AG09309 (cell line): ENCODE measurements at places on chromosomes 7 and 10.

DNA sequence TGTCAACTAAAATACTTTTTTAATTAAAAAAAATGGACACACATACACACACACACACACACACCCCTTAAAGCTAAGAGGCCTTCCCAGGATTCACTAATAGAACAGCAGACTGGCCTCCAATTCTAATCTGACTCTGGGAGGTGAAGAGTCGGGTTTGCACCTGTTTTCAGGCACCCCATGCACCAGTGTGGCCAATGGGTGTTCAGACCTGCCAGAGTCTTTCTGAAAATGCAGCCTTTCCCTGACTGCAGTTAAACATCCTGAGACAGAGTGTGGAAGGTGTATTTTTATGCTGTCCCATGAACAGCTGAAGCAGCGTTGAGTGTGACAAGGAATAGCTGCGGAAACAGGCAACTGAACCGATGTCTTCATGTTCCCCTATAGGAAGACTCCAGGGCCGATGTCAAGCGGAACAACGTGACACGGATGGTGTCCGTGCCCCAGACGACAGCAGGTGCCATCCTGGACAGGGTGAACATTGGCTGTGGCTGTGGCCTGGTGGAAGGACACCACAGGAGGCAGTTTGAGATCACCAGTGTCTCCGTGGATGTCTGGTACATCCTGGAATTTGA lies 74.6 kb upstream of the LYZL2 start:
- DNase-seq: no peak

DNA sequence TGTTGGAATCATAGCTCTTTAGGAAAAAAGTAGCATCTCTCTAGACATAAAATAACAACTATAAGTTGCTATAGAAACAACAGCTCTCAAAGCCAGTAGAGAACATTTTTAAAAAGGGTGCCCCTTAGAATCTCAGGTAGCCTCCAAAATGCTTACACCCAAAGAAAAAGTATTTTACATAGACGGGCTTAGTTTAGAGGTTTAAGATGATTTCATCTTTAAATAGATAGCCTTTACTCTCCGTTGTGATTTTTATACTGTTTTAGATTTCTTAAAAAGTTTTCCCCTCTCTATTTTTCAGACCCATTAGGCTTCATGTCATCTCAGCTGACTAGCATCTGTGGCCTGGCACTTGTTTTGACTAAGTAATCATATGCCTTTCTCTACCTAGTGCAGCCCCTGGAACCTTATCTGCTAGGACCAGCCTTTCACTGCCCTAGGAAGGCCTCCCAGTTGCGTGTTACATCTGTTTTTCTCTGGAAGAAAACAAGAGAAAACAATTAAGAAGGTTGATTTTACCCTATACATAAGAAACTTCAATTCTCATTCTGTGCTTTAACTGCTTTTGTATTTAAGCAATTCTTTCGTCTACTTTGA lies 6.9 kb upstream of the BPGM start:
- DNase-seq: no peak

GRCh38 chr10:88473989-88474883 lies 108.9 kb downstream of the RNLS start:
- no peak for DNase-seq

- peak; percentile 94 for DNase-seq
These were observed 9.5 kb upstream of the ADAM12 start for GRCh38 chr10:126397640-126398382.

GRCh38 chr10:121734589-121735045 lies 136.4 kb upstream of the FGFR2 start:
- no peak for DNase-seq

DNA sequence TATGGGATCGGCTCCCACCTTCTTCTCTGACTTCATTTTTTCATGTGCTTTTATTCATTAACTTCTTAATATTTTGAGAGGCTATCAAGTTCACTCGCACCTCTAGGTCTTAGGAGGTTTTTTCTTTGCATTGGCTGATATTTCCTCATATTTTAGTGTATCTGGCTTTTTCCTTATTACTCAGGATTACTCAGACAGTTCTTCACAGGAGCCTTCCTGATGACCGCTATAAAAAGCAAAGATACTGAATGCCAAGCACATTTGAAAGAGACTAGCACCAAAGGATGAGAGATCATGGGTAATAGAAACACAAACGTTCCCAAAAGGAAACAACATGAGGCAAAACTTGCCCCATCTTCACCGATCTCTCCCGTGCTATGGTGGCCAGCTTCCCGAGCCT lies 409.2 kb upstream of the KLF6 start:
- DNase-seq: no peak

DNA sequence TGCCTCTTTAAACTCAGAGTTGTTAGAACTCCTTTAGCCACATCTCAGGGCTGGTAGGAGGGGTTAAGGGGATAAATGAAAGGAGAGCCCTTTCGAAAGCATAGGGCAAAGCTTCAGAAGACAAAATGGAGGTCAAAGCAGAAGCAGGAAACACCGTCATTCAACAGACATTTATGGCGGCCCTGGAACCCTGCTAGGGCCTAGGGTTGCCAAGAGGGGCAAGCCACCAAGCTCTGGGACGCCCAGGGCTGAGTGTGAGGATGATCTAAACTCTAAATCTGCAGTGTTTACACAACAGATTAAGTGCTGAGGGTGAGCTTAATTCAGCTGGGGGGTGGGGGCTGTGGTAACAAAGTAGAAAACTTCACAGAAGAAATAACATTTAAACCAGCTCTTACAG lies 79.0 kb upstream of the NFE2L3 start:
- no peak for DNase-seq

DNA sequence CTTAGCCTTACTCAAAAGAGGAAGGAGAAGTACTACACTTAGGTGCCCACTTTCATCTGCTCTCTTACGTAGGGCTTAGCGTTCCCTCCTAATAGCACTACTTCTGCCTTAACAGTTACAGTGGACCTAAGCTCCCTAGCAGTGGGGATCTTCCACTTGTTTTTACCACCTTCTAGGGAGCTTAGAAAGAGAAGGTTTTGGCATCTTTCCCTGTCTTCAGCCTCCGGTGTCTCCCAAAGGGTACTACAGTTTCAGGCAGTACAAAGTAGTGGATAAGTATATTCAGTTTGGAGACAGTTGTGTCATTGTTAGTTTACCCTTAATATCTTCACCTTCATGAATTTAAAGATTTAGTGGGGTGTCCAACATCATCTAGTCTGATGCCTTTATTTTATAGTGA lies 14.6 kb downstream of the CHRM2 start:
- DNase-seq: no peak

- DNase-seq: no peak
These were observed 176.8 kb upstream of the AGR3 start for GRCh38 chr7:17058568-17058967.

DNA sequence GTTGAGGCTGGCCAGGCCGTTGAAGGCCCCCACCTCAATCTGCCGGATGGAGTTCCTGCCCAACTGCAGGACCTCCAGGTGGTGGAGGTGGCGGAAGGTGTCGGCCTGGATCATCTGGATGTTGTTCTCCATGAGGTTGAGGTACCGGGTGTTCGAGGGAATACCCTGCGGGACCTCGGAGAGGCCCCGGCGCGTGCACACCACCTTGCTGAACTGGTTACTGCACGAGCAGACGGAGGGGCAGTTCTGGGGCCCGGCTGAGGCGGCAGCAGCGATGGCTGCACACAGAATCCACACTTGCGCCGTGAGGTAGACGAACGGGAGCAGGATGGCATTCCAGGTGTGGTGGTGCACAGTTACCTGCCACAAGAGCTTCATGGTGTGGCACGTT lies 979 bp downstream of the LRRC4 start:
- no peak for DNase-seq

- DNase-seq: no peak
These were observed 124.3 kb upstream of the KLF6 start for GRCh38 chr10:3909339-3909738.

GRCh38 chr10:62442894-62443669 lies 68.9 kb downstream of the ZNF365 start:
- no peak for DNase-seq

- no peak for DNase-seq
These were observed 44.9 kb downstream of the TLL2 start for GRCh38 chr10:96468845-96469244.

- no peak for DNase-seq
These were observed 683 bp upstream of the ANKRD22 start for GRCh38 chr10:88852327-88852726.

GRCh38 chr10:73357821-73358220 lies 843 bp downstream of the CFAP70 start:
- no peak for DNase-seq

- DNase-seq: no peak
These were observed 134.8 kb downstream of the MLLT10 start for GRCh38 chr10:21668831-21669230.

- no peak for DNase-seq
These were observed 737 bp downstream of the ZMIZ1 start for GRCh38 chr10:79069325-79070080.

- no peak for DNase-seq
These were observed 1506.2 kb upstream of the LRRTM3 start for GRCh38 chr10:65419629-65420028.

DNA sequence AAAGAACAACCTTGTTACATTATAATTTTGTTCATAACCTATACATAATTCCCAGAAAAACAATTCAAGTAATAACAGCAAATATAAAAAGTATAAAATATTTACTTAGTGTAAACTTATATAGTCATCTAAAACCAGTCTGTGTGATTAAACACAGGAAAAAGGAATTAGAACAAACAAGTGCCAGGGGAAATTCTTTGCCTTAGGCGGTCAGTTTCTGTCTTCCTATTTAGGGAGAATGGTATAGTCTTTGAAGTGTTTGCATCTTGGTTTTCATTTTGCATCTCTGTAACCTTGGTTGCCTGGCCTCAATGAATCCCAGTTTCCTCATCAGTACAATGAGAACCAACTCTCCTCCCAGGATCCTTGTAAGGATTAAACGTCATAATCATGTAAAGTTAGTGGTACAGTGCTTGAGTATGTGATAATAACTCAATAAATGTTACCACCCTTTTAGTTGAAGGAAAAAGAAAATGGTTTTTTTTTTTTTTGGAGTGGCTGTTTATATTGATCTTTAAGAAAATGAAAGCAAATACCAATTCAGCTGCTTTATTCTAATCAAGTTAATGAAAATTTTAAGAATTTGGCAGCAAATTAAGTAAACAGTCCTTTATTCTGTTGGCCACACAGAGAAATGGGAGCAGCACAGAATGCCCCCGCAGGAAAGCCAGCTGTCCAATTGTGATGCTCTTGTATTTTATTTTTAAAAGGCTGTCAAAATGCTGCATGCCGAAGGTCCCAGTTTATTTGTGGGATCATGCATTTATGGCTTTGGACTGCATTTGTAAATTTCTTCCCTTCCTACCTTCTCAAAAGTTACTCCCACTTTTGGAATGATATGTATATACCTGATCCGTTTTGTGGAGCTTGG lies 61.8 kb downstream of the SHH start:
- DNase-seq: no peak

GRCh38 chr7:22670422-22670815 lies 56.6 kb upstream of the IL6 start:
- no peak for DNase-seq

DNA sequence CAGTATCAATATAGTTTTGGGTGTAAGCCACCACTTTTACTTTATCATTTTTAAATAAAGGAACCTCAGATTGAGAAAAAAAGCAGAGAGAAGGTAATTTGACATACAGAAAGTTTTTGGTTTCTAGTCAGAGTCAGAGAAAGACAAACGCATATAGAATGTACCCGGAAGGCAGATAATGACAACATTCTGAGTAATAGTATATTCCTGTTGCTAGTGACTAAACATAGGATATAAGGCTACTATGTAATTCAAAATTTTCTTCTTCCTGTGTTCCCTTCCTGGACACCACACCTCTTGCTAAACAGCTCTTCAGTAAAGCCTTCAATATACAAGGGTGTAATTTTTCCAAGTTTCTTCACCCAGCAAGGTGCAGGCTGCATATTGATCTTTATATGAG lies 597.6 kb downstream of the PCDH15 start:
- no peak for DNase-seq

GRCh38 chr10:74691164-74691563 lies 135.2 kb upstream of the KAT6B start:
- no peak for DNase-seq

DNA sequence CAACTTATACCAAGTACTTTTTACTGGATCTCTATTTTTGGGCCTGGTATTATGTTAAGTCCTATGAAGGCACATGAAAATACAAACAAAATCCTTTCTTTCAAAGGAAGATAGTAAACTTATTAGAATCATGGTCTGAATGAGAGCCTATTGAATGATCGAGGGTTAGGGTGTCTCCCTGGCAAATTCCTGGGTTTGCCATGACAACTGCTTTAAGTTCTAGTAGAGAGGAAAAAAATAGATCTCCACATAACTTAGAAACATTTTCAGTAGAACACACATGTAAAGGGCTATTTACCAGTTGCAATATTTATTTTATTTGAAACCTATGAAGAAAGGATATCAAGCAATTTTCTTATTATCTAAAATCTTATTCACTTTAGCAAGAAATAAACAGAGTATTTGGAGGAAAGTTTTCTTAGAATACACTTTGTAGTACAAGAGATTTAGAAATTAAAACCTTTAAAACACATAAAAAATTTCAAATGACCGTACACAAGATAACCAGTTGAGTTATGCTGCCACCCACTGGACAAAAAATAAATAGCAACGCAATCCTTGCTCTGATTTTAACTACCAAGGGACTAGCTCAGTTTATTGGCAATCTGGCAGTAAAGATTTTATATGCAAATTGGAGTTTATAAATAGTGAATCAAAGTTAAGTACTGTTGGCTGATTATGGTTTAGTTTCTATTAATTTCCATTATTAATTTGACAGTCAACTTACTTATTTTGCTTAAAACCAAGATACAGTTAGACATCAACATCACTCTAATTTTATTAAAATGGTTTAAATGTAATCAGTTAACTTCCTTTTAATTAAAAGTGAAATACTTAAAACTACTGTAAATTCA lies 33.9 kb downstream of the CACUL1 start:
- DNase-seq: no peak

DNA sequence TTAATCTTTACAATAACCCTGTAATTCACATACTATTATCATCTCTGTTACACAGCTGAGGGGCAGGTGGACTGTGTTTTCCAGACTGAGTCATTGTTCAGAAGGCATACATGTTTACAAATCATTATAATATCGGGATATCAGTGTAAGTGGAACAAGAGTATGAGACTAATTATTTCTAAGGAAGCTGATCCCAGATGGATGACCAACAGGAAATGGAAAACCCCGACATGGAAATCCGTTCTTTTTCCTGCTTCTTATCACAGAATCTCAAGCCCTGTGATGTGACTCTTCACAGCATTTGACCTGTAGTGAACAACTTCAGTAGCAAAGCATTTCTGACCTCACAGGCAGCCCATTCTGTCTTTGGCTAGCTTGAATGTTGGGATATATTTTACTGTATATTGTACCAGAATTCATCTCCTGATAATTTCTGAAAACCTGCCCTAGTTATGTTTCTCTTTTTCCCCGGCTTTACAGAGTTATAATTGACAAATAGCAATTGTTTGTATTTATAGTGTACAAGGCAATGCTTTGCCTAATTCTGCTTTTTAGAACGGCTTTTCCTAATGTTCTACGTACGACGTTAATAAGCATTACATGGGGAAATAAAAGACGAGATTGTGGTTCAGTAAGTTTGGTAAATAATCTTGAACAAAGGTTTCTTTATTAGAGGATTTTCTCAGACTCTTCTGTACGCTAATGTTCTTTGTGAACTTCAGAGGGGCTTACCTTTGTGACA lies 78.6 kb upstream of the SYPL1 start:
- DNase-seq: no peak
